ENCODE measurements at places on chromosomes 4 and X.

DNA sequence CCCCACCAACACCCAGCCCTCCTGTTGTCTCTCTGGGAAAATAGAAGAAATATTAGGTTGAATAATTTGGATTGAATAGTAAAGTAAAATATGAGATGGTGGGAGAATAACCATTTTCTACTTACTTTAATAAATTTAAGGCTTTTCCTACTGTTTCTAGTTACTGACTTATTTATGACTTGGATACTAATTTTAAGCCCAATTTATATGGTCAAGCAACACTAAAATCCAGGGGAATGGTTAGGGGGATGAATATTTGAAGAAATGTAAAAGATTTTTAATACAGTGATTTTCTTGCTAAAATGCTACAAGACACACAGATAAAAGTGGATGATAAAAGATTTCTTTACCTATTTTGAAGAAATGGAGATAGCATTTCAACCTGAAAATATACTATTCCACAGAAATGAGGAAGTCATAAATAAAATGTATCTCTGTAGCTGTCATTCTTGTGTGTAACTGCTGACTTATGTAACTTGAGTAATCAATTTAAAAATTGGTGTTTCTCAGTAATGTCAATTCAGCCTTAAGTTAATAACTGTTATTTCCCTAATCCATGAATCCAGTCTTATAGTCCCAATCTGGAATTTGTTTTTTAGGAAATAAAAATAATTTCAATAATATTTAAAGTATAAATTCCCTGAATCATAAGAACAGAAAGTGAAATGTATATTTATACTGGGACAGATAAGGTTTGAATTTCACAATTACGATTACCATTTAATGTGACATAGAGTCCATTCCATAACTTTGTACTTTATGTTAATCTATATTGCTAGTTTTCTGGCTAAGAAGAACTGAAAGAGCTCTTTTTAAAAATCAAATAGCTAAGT lies 24.3 kb upstream of the IL2 start:
- H3K4me1 ChIP-seq, result no peaks in the 10 kb centered on the region
- no peaks in the 10 kb centered on the region for H3K36me3 ChIP-seq
- no peak overlapping the region for H3K27ac ChIP-seq
- no peak overlapping the region for H3K4me3 ChIP-seq

- H3K27me3 ChIP-seq, result no peaks in the 10 kb centered on the region
- H3K4me1 ChIP-seq, result peaks cover 50% of the 10 kb centered on the region
- no peak overlapping the region for H3K4me3 ChIP-seq
- no peak overlapping the region for H3K27ac ChIP-seq
Measured at GRCh38 chr4:89254847-89255246, 52.8 kb downstream of the GPRIN3 start.

DNA sequence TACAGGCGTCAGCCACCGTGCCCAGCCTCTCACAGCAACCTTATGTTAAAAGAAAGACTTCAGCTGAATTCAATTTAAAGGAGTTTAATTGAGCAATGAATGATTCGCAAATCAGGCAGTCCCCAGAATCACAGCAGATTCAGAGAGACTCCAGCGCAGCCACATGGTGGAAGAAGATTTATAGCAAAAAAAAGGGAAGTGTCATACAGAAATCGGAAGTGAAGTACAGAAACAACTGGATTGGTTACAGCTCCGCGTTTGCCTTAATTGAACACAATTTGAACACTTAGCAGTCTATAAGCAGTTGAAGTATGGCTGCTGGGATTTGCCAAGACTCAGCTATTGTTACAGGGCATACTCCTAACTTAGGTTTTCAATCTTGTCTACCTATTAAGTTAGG lies 19.8 kb downstream of the CENPVL3 start:
- no peak overlapping the region for H3K27ac ChIP-seq
- H3K27me3 ChIP-seq, result no peaks in the 10 kb centered on the region
- H3K4me1 ChIP-seq, result no peaks in the 10 kb centered on the region
- H3K36me3 ChIP-seq, result no peaks in the 10 kb centered on the region
- no peak for DNase-seq

- no peaks in the 10 kb centered on the region for H3K36me3 ChIP-seq
- DNase-seq, result no peak
- no peaks in the 10 kb centered on the region for H3K27me3 ChIP-seq
- no peak overlapping the region for H3K27ac ChIP-seq
- H3K4me3 ChIP-seq, result no peak overlapping the region
Measured at GRCh38 chr4:122898370-122899150, 23.8 kb downstream of the NUDT6 start.

- H3K27ac ChIP-seq, result peak within 1 kb of the TSS; percentile 64
- peak; percentile 57 for DNase-seq
- H3K27me3 ChIP-seq, result no peaks in the 10 kb centered on the region
- peaks cover 7% of the 10 kb centered on the region for H3K4me1 ChIP-seq
Measured at GRCh38 chrX:118974088-118974907, at the start of gene LONRF3. TSS of gene LONRF3 (plus strand) at chrX:118974618. CDS start at chrX:118974781, 163 bp downstream.

DNA sequence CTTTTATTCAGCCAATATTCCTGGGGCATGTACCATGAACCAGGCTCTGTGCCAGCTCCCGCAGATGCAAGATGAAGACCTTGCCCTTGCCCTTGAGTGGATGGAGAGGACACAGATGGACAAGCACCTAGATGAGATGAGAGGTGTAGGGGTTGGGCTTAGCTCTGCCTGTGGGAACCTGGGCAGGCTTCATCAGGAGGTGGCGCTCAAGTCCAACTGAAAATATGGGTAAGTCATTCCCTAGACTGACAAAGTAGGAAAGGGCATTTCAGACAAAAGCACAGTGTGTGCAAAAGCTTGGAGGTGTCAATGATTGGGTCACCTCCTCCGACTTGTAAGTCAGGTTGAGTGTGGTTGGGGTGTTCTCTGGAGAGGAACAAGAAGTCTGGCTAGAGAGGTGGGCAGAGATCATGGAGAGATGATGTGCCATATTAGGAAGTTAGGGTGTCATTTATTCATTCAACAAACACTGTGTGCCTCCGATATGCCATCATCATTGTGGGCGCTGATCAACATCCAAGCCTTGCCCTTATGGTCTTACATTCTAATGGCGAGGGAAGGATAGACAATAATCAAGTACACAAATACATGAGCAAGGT lies 64.6 kb downstream of the ANAPC4 start:
- H3K4me3 ChIP-seq, result no peak overlapping the region
- no peak for DNase-seq
- no peaks in the 10 kb centered on the region for H3K36me3 ChIP-seq
- H3K4me1 ChIP-seq, result no peaks in the 10 kb centered on the region
- no peak overlapping the region for H3K27ac ChIP-seq
- H3K27me3 ChIP-seq, result no peaks in the 10 kb centered on the region

Data from CD8-positive, alpha-beta memory T cell (primary cell).